ENCODE measurements at places on chromosomes 16 and 17. TPM values are rescaled to one million over a fixed set of nuclear protein-coding genes. Genes with fewer than 3 reads are reported as not detected.

SLFN11 gene
- total RNA-seq, result 6.7 TPM

TPSB2 gene
- total RNA-seq, result not detected

SLC16A6 gene
- total RNA-seq, result 0.53 TPM

ALDH3A2 gene
- 165 TPM for total RNA-seq

TBC1D3I gene
- 0.27 TPM for total RNA-seq

LGALS9 gene
- 1.5 TPM for total RNA-seq

OGFOD1 gene
- 106 TPM for total RNA-seq

RHBDL3 gene
- total RNA-seq, result 4.3 TPM

NMT1 gene
- 172 TPM for total RNA-seq

VKORC1 gene
- 146 TPM for total RNA-seq

CA7 gene
- total RNA-seq, result not detected

FA2H gene
- 33.5 TPM for total RNA-seq

ZNF423 gene
- total RNA-seq, result 0.46 TPM

HEATR9 gene
- total RNA-seq, result not detected

HS3ST4 gene
- not detected for total RNA-seq

TMC7 gene
- 7.2 TPM for total RNA-seq

CMTM2 gene
- total RNA-seq, result not detected

ABCC6 gene
- 1.4 TPM for total RNA-seq

KIF19 gene
- total RNA-seq, result not detected

GPR142 gene
- total RNA-seq, result not detected

SOX15 gene
- 0.39 TPM for total RNA-seq

MYH11 gene
- total RNA-seq, result 0.13 TPM

ZPBP2 gene
- total RNA-seq, result not detected

MIF4GD gene
- total RNA-seq, result 37.2 TPM

ACE gene
- total RNA-seq, result 0.64 TPM

AXIN2 gene
- total RNA-seq, result 0.95 TPM

NTN3 gene
- not detected for total RNA-seq

PHOSPHO1 gene
- 0.92 TPM for total RNA-seq

WDR45B gene
- total RNA-seq, result 93.5 TPM

HOXB1 gene
- not detected for total RNA-seq

WNK4 gene
- total RNA-seq, result 1.3 TPM

SLC5A2 gene
- 0.21 TPM for total RNA-seq

NEURL4 gene
- total RNA-seq, result 38.3 TPM

TNFRSF17 gene
- total RNA-seq, result not detected

CDH8 gene
- total RNA-seq, result 0.60 TPM

CCL17 gene
- not detected for total RNA-seq

SP2 gene
- 14.9 TPM for total RNA-seq

SLC52A1 gene
- 1.2 TPM for total RNA-seq

DCAF7 gene
- 60.9 TPM for total RNA-seq

CBFA2T3 gene
- total RNA-seq, result 0.56 TPM

KRT20 gene
- 0.28 TPM for total RNA-seq

MYH3 gene
- total RNA-seq, result 1.4 TPM

NAGS gene
- 0.84 TPM for total RNA-seq
